ENCODE measurements at places on chromosomes 5 and 9.

GRCh38 chr9:136291306-136292025 is 12.4 kb downstream of the CCDC187 start:
- DNase-seq: no peak

DNA sequence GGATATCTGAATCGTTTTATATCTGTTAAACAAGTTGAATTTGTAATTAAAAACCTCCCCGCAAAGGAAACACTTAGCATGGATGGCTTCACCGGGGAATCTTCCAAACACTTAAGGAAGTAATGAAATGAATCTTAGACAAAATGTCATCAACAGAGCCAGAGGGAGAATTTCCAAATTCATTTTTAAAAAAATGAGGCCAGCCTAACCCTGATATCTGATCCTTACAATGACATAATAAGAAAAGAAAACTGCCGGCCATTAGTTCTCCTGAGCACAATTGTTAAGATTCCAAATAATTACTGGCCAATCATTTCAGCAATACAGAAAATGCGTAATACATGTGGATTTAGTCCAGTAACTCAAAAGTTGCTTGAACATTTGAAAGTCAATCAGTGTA is 6.1 kb upstream of the KIF12 start:
- DNase-seq: no peak

GRCh38 chr5:33891446-33891787 is 373 bp downstream of the ADAMTS12 start:
- DNase-seq: no peak

GRCh38 chr9:79026316-79026715 is 545.4 kb upstream of the TLE4 start:
- no peak for DNase-seq

DNA sequence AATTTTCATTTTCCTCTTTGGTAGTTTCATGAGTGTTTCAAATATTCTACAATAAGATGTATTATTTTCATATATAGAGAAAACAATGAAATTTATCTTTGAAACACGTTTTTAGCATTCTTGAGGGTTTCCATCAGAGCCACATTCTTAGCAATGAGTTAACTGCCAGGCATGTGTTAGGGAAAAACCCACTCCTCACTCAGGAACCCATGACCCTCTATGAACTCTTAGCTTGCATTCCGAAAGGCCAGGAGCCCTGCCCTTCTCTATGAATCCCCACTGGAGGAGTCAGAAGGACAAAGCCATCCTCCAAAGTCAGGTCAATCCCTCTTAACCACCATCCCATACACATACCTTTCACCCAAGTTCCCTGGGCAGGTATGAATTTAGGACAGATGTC is 57.5 kb downstream of the ADAMTS12 start:
- DNase-seq: no peak

DNA sequence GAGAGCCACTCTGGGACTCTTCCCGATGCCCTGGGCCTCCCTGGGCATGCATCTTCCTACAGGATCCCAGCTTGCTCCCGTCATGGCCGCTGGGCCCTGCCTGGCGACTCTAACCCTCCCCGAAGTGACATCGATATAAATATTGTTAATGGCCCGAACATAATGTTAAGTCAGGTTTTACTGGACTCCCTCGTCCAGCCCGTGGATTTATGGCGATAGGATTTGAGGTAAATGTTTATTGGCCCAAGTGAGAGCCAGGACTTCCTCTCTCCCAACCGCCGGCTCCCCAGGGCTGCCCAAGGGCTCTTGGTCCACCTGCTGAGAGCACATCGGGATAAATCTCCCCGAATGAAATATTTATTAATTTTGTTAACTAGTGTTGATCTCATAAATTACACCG is 246.3 kb downstream of the PBX3 start:
- no peak for DNase-seq

DNA sequence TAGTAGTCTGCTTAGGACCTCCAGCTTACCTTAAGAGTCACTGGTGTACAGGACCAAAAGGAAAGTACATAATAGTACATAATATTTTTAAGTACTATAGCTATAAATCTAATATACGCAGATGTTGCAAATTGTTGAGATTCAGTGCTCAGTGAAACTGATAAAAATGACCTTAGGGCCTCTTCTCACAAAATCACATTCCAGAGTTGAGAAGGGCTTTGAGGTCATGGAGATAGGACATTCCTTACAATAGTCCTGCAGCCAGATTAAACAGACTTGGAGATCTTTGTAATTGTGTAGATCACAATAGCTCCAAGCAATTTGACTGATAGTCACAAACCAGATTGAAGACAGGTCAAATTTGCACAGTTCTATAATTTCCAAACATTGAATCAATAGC is 37.7 kb upstream of the PCSK1 start:
- DNase-seq: no peak

- DNase-seq: no peak
These were observed 144.4 kb downstream of the SLC12A2 start for GRCh38 chr5:128228008-128228407.

DNA sequence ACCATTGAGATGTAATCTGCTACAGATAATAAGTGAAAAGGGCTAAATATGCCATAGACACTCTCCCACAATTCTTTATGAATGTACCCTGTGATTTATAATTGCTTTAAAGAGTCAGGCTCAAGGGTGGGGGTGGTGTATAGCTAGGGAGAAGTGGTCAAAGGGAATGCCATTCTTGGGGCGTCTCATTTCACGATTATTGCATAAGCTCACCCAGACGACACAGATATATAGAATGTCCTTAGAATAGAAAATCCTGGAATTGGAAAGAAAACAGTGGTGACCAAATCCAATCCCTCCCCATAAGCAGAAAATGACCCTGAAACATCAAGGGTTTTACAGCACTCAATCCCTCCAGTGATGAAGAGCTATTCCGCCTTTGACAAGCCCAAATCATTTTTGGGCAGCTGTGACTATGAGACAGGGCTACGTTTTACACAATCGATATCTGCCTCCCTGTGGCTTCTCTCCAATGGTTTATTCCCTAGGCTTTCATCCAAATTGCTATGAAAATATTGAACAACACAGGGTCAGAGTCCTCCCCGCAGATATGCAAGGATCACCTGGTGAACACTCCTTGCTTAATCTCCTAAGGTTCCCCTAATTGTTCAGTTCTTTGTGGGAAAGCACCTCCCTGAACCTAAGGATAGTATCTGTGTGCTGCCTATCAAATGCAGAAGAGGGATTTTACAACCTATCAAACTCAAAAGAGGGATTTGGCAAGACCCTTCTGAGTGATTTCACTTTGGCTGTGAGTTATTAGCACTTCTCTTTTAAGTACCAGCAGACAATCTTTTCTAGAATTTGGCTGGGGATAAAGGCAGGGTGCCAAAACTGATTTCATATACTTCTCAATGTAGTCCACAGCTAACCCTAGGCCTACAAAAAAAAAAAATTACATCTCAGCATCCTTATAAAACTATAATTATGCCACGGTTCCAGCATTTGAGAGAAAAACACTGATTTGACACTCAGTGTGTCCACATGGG is 144.9 kb upstream of the CDH6 start:
- no peak for DNase-seq

- no peak for DNase-seq
These were observed 110.4 kb downstream of the NTRK2 start for GRCh38 chr9:84779883-84780282.

DNA sequence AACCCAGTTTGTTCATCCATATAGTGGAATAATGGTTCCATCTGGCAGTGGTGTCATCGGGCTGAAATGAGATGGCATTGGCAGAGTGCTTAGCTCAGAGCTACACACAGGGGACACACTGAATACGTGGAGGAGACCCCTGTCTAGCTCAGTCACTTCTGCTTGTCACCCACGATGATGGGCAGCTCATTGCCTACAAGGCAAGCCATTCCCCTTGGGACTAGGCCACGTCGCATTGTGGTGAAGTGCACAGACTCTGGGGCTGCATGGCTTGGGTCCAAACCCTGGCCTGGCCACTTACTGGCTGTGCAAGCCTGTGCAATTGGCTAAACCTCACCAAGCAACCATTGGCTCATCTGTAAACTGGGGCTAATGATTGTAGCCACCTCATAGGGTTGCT is 3.2 kb upstream of the FBP1 start:
- no peak for DNase-seq

DNA sequence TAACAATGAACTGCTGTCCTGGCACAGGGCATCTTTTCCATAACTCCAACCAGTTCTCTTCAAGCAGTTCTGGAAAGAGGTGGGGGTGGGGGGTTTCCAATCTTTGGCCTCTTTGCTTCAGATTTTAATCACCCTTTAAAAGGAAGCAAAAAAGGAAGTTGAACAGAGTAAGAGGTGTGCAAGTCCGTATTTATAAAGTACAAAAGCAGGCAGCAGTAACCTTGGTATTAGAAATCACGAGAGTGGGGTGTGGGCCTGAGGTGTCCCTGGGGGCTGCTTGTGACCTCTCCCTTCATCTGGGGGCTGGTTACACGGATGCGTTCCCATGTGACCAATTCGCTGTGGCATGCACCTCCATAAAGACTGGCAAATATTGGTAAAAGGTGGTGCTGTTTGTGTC is 70.5 kb downstream of the PTCH1 start:
- DNase-seq: no peak

GRCh38 chr5:3933966-3934365 is 338.3 kb downstream of the IRX1 start:
- no peak for DNase-seq

DNA sequence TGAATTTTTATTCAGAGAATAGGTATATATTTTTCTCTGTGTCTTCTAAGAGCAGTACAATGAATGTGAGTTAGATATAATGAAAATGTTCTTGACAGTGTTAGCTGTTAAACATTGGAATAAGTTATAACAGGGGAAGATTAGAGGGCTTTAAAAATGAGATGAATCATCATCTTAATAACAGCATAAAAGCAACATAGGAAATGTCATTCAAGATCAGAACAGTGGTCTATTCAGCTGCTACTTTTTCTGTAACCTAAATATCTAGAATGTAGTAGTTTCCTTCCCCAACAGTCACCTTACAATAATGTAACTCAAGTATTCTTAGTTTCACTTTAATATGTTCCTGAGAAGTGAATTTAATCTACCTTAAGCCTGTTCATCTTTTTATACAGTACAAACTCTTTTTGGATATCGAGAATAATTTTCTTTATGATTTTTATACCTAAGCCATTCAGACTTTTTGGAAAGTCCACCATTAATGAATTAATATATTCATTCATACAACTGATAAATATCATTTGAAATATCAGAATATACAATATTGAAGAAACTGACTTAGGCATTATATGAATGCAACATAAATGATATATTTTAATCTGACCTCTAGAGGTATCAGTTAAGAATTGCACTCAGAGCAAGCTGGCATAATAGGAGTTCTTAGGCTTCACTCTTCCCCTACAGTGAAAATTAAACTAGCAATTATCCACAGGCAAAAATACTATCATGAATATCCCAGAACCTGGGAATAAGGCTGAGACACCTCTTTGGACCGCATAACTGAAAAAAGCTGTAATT is 66.1 kb upstream of the EDIL3 start:
- DNase-seq: no peak

DNA sequence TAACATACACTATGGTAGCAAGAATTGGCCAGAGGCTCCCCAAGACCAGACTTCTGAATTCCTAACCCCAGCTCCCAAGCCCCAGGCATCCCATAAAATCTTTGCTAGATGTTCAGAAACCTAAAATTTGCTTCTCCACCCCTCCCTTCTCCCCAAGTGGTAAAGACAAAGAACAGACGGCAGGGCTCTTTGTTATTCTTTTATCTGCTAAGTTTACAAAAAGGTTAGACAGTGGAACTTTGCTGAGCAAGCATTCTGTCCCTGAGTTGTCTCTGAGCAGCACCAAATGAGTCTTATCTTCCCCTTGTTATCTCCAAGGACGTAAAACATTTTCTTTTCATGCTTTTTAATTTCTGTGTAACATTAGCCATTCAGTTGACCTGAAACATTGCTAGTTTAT is 30.2 kb downstream of the TJP2 start:
- no peak for DNase-seq

DNA sequence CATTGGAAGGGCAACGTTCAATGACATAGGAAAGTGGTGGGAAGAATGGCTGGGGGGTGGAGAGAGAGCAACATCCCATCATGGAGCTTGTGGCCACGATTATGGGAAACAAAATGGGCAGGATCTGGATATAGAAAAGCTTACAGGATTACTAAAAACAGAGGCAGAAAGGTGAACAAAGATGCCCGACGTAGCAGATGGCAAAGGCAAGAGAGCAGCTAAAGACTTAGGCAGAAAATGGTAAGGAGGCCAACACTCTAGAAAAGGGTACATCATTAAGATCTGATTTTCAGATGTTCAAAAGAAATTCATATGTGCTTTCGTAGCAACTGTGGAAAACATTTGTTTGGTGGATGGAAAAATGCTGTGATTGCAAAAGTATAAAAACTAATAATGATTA is 102.5 kb downstream of the OTULIN start:
- no peak for DNase-seq

- DNase-seq: no peak
These were observed 263.5 kb downstream of the ARHGAP26 start for GRCh38 chr5:143033535-143034250.

DNA sequence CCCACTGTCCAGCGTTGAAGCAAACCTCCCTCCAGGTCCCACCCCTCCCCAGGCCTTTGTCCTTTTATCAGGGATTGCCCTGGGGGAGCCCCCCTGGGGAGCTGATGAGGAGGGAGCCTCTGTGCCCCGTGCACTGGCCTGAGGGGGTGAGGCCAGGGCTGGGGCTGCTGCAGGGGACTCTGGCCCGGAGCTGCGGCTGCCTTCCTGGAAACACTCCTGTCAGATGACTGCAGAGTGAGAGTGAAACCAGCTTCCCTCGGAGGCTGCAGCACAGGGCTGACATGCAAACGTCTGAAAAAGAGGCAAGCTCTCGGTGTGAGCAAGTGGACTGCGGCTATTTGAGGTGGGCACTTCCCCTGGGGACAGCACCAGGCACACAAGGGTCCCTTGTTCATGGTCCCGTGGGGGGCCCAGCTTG is 4.6 kb upstream of the TRAF2 start:
- DNase-seq: no peak

GRCh38 chr9:27462434-27462833 is 61.7 kb upstream of the IFNK start:
- DNase-seq: no peak

DNA sequence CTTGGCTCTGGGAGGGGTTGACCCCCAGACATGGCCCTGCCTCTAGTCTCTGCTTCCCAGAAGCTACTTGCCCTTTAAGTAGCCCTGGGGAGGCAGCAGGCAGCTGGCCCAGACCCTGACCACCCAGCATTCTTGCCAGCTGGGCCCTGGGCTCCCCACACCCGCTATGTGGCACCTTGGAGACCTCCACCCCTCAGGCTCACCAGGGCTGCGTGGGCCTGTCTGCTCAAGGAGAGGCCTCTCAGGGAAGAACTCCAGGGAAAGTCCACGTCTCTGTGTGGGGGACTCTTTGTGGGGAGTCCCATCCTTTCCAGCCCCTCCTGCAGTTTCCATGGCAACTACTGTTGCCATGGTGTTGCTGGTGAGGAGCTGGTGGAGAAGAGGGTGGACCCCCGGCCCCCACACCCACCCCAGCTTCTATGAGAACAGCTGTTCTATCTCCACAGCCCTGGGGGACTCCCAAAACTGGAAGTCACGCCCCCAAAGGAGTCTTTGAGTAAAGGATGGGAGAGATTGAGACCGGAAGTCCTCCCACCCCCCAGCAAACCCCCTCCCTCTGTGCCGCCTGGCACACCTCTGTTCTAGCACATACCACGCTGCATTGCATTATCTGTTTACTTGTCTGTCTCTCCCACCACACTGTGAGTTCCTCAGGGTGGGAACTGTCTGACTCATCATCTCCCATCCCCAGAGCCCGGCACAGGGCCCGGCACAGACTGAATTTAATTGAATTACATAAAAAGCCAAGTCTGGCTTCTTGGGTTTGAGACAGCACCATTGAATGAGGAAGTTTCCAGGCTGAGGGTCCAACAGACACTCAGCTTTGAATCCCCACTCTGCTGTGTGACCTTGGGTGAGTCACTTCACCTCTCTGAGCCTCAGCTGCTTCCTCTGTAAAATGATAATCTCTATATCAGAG is 12.6 kb downstream of the DNM1 start:
- no peak for DNase-seq
